ENCODE measurements at places on chromosomes 5 and 9.

DNA sequence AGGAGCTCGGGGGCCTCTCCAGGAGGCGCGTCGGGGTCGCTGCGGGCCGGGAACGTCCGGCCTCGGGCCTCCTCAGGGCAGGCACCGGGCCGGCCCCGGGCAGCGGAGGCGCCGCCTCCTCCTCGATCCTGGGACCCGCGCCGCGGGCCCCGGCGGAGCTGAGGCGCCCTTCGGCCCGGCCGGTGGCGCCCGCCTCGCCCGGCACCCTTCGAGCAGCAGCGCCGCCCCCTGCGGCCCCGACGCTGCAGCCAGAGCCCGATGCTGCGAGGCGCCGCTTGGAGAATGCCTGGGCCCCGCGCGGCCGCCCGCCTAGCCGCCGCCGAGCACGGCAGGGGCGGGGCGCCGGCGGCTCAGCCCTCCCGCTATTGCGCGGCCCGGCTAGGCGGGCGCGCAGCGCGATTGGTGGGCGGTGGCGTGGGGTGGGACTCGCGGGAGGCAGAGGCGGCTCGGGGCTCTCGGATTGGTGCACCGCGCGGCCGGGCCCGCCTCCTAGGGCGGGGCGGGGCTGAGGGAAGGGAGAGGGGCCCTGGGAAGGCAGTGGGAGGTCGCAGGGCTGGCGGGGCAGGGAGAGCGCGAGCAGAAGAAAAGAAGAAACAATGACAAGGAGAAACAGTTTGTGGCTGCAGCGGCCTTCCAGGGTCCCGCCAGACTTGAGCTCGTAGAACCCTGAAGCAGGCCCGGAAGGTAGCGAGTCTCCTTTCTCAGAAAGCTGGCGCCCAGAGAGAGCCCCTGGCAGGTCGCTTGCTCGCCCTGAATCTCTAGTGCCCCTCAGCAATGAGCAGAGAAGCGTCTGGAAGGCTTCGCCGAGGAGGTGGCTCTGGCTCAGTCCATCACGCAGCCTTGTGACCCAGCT lies at the start of gene EEIG1:
EEIG1 (minus strand) TSS at position 284 of the 853 bp plus-strand sequence. CDS start 852 bp downstream, outside the sequence.
- DNase-seq, result peak; percentile 98

GRCh38 chr9:95771556-95772246 lies 103.8 kb upstream of the ERCC6L2 start:
- DNase-seq, result no peak

DNA sequence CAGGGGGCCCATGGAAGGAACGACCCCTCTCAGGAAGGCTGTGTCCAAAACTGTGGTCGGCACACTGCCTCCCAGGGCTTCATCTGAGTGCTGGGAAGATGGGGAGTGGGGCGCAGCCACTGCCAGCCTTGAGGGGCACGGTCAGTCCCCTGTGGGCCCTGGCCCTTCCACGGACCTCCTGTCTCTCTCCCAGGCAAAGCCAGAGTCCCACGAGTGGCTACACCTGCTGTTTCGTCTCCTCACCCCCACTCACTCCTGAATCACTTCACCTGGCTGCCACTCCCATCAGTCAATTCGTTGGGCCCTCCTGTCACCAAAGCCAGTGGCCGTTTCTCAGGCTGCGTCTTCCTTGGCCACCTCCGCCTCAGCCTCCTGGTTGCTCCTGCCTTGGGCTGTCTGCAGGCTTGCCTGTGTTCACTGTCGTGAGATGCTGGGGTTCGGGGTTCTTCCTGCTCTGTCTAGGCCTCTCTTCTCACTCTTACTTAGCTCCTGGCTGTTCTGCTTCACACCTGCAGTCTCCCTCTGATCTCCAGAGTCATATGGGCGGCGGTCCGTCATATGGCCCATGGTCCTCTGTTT lies 58.8 kb upstream of the RNF130 start:
- peak; percentile 18 for DNase-seq

DNA sequence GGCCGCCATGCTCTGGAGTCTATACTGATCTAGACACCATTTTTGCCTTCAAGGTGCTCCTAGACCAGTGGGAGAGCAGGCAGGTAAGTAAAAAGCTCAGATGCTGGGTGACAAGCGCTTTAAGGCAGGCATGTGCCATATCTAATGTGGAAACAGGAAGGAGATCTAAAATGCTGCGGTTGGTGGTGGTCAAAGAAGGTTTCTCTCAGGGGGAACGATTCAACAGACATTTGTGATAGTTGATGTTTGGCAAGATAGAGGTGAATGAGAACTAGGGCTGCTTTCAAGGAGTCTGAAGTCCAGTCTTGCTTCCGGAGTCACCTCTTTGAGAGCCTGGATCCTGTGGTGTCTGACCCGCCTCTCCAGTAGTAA lies 146.2 kb upstream of the KLF4 start:
- no peak for DNase-seq

DNA sequence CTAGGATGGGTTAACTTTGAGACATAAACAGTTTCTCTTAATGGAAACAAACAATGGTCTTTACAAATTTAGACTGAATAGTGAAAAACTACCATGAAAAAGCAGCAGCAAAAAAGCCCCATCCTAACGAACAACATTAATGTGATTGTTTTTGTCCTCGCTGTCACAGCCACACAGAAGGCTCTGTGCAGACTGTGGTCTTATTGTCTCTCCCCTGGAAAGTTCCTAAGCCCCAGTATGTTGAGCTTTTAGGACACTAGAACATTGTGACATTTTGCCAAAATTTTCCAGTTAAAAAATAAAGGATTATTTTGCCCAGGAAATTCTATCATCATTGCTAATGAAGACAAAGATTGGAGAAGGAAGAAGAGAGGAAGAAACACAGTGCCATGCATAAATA lies 12.6 kb upstream of the SOWAHA start:
- DNase-seq, result no peak

GRCh38 chr5:174553556-174553955 lies 170.8 kb upstream of the MSX2 start:
- DNase-seq, result no peak

DNA sequence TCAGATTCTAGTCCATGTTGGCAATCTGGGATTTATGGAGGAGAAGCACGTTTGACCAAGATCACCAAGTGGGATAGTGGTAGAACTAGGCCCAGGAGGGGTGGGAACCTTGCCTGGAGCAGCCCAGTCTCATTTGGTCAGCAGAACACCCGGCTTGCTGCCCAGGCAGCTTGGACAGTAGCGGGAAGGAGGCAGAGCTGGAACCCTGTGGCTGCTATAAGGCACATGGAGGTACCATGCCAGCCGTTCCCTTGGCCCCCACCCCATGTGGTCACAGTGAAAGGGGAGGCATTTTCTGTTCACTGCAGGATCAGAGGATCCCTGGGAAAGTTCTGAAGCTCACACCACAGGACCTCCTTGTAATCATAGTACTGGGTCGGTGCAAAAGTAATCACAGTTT lies 75.4 kb upstream of the ORM1 start:
- DNase-seq, result no peak

DNA sequence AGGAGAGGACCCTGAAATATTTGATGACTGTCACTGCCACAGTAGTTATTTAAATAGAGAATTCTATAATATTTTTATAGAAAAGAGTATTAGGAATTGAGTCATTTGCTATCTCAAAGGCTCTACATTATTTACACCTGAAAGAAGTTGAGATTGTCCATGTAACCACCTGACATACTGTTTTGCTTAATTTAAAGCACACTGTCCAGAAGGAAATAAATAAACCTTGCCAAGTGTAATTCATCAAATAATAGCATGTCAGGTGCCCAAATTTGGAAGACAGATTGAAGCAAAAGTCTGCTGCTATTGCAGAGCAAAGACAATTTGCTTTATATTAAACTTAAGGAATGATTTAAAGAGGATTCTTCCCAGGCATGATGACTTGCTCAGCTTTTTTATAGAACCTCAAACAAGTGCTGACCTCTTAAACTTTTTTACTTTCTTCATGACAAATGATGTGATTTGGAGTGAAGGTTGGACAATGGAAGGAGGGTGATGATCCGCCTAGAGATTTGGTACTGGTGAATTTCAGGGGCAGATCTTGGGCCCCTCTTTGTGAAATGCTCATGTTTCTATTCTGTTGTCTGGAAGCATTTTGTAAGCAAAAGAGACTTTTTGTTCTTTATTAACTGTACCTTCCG lies 65.0 kb downstream of the DAPK1 start:
- no peak for DNase-seq

DNA sequence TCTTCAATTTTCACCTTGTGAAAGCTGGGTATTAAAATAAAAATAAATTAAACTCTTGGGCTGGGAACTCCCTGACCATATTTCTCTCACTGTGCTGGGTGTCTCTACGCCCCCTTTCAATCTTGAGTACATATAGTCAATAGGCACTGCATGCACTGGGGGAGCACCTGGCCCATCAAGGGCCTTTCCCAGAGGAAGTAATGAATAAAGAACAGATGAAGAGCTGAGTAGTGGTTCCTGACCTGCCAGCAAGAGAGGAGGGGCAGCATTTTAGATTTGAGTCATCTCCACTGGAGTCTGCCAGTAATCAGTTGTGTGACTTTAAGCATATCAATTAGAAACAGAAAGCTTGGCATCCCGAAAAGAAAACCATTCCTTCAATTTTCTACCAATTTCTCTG lies 6.2 kb downstream of the MAPKAP1 start:
- DNase-seq, result no peak

DNA sequence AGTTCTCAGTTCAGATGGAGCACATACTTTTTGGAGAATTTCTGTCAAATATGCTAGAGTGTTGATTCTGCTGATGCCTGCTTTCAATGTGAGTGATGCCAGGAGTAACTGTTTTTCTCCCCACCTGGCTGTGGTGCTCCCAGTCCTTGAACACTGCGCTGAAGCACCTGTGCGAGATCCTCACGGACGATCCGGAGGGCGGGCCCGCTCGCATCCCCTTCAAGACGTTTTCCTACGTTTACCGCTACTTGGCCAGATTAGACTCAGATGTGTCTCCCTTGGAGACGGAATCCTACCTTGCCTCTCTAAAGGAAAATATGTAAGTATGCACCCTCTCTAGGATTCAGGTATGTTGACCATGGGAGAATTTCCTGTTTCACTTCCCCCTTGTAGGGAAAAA lies 19.4 kb downstream of the ROPN1L start:
- DNase-seq, result no peak

DNA sequence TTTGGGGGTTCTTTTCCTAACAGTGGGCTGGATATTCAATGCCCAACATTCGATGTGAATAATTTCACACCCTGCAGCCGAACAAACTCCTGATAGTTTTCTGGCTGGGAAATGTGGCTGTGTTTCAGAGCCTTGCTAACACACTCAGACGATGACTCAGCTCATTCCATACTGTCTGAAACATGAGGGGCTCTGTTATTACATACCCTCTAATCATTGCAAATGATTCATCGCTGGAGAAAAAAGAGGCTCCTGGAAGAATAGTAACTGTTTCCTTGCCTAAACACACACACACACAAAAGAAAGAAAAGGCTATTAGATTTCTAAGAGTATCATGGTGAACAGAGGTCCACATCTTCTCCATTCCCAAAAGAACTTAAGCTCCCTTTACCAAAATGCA lies 75.8 kb downstream of the OXCT1 start:
- no peak for DNase-seq

- no peak for DNase-seq
Observed at GRCh38 chr5:135458921-135459331, 6.8 kb upstream of the TIFAB start.

GRCh38 chr5:40685193-40685592 lies 5.5 kb downstream of the PTGER4 start:
- no peak for DNase-seq

- DNase-seq, result no peak
Observed at GRCh38 chr5:168525856-168526255, 3.2 kb upstream of the FBLL1 start.

- DNase-seq, result no peak
Observed at GRCh38 chr5:152532714-152533113, 127.6 kb upstream of the NMUR2 start.

DNA sequence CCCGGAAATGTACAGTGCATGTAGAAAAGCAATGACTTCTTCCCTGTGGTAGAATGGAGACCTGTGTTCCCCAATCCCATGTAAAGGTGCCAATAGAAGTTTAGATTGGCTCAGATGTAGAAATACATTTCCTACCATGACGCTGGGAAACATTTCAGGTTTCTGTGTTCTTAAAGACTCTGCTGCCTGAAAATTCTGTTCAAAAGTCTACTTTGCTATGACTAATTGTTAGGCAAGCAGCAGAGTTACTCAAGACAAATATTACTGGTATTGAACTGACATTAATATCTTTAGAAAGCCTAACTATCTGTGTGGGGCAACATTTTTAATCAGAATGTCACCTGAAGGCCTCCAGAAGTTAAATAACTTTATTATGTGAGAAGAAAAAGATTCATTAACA lies 75.5 kb upstream of the ELL2 start:
- DNase-seq, result no peak

DNA sequence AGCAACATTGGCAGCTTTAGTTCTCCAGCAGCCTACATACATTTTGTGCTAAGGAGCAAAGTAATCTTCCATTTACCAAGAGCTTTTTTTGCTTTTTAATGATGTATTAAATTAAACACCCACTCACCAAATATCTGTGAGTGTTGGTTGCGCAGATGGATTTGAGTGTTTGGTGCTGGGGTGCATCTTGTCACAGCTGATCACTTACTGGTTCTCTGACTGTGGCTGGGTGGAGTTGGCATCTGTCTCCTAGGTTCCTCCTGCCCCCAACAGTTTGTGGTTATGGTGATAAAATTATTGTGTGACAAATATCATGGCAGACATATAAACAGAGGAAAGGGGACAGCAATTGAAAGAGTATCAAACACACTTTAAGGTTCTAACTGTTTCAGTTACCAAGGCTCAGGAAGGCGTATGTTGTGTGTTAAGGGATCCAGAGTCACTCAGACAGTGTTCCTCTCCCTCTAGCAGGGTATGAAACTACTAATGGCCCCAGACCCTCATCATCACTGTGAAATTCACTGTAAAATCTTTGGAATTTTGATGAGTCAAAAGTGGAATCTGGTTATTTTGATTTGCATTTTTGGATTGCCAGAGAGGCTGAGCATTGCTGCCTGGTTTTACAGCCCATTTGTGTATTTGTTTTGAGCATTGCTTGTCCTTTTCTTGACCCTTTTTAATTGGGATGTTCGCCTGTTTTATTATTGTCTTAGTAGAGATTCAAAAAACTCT lies 81.7 kb downstream of the PDE8B start:
- no peak for DNase-seq

GRCh38 chr9:136901516-136902258 lies 15.4 kb downstream of the TRAF2 start:
- DNase-seq, result no peak

GRCh38 chr9:133952598-133953550 lies 39.2 kb downstream of the VAV2 start:
- no peak for DNase-seq

- DNase-seq, result no peak
Observed at GRCh38 chr9:88177371-88177770, 39.1 kb upstream of the SPATA31C2 start.

DNA sequence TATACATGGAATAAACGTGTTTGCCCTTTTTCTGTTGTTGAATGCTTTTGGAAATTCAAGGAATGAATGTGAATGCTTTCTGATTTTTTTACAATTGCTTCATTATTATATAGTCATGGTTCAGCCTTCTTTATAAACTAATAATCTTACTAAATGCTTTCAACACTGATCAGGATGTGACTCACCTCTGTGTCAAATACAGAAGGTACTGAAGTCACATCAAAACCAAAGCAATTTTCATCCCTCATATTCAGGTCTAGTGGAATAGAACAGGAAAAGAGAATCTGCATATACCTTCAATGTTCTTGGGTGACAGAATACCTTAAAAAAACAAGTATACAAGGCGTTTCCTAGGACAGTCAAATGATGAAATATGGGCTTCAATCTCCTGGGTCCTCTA lies 170.7 kb downstream of the PDE4D start:
- DNase-seq, result no peak
